ENCODE measurements at places on chromosomes 3 and 15.

- DNase-seq: no peak
These were observed 246.4 kb upstream of the TPRG1 start for GRCh38 chr3:188925376-188925775.

DNA sequence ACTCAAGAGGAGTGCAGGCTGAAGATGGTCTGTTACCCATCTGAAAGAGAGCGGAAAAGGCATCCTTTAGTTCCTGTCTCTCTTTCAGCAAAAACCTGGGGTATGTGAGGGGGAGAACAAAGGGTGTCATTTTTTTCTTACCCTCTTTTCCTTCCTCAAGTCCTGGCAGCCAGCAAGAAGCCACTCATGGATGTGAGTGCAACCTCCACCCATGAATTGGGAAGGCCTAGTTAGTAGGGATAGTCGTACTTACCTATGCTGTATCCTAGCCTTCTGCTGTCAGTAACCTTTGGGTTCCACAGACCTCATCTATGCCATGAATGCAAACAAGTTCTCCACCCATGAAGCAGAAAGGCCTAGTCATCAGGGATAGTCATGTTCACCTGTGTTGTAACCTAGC, 472.8 kb downstream of the ZIC1 start:
- DNase-seq: no peak

DNA sequence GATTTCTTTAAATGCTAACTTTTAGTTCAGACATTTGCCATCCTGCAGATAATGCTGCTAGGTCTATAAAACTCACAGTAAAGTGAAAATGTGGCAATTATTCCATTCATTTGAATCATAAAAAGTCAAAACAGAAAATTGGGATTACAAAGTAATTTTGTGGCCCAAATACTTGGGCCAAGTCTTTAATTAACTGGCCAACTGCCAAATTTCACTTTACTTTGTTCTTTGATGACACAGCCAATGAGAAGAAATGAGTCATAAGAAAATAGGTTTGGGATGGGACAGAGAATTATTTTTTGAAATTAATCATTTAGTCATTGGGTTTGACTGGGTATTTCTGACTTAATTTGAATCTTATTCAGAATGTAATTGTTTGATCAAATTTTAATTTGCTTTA, 89.8 kb upstream of the SLC2A2 start:
- DNase-seq: no peak

- no peak for DNase-seq
These were observed 1007.8 kb downstream of the FHIT start for GRCh38 chr3:60243456-60243855.

GRCh38 chr3:105704726-105705410, 163.9 kb downstream of the CBLB start:
- DNase-seq: no peak

- DNase-seq: no peak
These were observed 94.1 kb upstream of the SKOR1 start for GRCh38 chr15:67731112-67731721.

GRCh38 chr3:159987291-159987711, 1.3 kb upstream of the IL12A start:
- DNase-seq: no peak

- DNase-seq: no peak
These were observed 1.7 kb upstream of the ESYT3 start for GRCh38 chr3:138432576-138433240.

DNA sequence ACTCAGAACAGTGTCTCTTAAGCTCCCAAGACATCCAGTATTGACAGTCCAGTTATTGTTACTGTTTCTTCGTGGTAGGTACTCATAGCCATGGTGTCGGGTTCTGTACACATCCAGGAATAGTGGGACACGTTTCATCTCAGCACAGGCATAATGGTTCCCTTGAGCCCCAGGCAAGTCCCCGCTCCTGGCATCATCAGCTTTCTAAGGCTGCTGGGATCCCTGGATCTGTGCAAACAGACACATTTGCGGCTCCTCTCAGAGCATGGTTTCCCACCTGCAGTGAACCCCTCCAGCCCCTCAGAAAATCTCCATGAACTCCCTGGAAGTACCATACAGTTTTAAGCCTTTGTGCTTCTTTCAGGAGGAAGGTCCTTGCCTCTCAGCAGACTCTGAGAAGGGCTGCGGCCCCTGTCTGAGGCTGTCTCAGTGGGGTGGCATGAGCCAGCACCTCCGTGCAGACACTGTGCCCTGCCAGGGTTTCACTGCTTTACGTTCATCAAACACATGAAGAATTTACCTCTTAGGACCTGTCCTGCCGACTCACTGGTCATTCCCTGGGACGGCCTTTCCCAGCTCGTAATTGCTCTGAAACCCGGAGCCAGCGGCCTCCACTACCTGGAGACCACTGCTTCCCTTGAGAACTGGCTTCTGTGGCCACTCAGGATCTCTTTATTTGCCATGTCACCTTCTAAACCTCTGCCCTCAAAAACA, 124.9 kb downstream of the LRRK1 start:
- no peak for DNase-seq

DNA sequence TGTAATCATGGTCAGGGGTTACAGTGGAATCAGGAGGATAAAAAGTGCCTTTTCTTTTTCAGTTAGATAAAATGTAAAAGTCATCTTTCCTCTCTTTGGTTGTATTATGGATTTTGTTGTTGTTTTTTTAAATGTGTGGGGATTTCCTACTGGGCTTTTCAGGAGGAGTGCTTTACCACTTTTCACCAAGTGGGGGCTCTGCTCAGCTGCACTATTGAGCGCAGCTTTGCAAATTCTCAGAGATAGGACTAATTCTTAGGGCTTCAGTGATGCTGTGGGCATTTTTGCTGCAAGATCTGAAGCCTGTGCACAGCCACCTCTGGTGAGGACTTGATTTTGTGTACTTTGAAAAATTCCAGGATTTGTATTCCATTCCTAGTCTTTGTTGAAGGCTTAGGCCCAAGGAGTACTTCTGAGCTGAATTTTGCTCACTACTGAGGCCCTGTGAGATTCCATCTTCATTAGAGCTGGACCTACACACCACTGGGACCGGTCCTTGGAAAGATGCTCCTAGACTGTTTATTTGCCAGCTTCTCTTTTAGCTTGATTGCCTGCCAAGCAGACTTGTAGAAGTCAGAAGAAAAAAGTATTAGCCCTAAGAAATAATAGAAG, 7.5 kb downstream of the GNB5 start:
- no peak for DNase-seq

DNA sequence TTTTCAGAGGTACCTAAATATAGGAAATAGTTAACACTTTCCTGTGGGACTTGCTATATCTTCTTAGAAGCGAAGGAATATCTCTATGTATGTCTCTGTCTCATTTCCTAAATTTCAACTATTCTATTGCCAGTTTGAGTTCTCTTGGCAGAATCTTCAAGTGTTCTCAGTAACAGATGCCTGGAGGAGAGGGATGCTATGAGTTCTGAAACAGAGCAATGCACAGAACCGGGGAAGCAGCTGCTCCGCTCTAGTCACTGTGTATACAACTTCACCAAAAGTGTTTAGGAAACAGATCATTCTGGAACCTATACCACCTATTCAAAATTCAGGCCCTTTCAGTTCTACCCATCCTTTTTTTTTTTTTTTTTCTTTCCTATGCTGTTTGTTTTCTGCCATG, 144.6 kb downstream of the RORA start:
- no peak for DNase-seq

DNA sequence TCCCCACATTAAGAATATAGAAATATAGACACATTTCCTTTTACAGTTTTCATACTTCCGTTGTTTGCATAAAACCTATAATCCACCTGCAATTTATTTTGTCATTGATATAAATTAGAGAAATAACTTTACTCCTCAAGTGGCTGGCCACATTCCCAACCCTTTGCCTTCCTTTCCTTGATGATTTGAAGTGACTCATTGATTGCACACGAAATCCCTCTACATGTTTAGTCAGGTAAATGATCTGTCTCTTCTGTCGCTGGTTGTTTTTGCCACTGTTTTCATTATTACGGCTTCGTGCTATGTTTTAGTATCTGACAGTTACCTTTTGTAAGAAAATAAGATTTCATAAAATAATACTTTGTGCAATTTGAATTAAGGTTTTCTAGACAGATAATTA, 272.2 kb upstream of the NR2E3 start:
- no peak for DNase-seq

DNA sequence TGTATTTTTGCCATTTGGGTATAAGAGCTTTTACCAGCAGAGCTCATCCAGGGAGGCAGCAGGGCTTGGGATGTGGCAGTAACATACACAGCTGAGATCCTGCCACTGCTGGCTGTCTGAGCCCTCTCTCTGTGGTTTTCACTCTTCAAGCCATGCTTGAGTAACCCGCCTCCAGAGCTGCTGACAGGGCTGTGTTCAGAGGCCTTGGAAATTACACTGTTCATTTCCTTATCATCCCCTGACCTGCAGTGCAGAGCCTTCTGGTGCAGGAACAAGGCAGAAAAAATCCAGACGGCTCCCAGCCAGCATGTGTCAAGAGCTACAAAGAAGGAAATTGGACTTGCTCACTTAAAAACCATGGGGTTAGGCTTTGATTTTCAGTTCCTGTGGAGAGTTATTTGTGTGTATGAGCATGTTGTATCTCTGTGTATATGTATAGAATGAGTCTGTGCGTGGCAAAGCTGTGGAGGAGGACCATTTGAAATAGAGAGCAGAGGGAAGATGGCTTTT, 47.0 kb downstream of the ZNF609 start:
- DNase-seq: peak; percentile 21

- DNase-seq: no peak
These were observed 62.7 kb downstream of the EEFSEC start for GRCh38 chr3:128215800-128216495.

DNA sequence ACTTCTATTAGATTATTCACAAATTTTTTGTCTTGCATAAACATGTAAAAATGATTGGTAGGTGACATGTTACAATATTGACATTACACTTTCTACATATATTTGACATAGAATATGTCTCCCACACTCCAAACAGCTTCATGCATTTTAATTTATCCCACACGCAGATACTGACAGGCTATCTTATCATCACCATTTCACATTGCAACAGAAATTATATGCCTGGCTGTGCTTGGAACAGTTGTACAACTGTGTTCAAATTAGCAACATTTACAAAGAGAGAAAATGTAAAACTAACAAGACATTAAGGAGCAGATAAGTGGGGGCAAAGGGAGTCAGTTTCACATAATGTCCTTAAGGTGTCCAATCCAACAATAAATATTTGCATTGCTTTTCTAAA, 1208.5 kb downstream of the NSUN3 start:
- DNase-seq: no peak

GRCh38 chr3:87949879-87950208, 109.0 kb downstream of the CGGBP1 start:
- no peak for DNase-seq

DNA sequence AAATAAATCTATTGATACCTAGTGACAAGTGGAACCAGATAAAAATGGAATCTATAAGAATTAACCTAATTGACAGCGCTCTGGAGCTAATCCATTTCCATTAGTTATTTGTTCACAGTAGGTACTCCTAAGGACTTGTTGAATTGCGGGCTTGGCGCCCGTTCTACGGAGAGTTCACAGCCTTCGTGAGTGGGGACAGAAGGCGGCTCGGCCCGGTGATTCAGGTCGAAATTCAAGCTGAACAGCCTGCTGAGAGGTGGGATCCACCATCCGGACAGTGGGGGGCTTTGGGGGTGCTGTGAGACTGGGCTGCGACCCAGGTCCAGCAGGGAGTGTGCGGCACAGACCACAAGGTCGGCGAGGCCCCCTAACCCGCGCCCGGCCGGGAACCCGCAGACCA, 779 bp upstream of the CTNNB1 start:
- DNase-seq: no peak

GRCh38 chr3:38039101-38039898, at the start of gene DLEC1:
Gene DLEC1 (plus strand): TSS chr3:38039208. CDS start chr3:38039226, 18 bp downstream.
- no peak for DNase-seq

- no peak for DNase-seq
These were observed 39.3 kb downstream of the OSTN start for GRCh38 chr3:191238321-191238817.

DNA sequence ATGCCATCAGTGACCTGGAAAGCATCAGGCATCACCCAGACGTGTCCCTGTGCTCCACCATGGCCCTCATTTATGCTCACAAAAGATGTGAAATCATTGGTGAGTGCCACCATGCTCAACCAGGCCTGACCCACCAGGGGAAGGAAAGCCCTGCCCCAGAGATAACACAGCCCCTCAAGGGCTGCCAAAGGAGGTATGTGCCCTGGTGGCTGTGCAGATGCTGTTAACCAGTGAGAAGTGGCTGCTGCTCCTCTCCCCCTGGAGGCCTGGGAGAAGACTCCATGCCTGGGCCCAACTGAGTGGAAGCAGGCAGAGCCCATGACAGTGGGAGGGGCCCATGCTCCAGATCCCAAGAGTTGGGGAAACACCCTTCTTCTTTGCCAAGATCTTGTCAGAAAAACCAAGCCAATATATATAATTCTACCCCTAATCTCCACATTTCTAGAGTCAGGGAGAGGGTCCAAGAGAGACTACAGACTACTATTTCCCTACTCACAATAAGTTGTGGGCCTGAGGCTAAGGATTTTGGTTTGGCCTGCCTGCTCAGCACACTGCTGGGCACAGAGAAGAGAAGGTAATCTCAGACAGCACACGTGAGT, 2.7 kb downstream of the TTC21A start:
- DNase-seq: no peak

Data from smooth muscle cell of the brain vasculature (primary cell).